ENCODE measurements at places on chromosomes 2 and 18.
A peak's percentile ranks its signal among the peaks of the same experiment; 100 is the strongest.

DNA sequence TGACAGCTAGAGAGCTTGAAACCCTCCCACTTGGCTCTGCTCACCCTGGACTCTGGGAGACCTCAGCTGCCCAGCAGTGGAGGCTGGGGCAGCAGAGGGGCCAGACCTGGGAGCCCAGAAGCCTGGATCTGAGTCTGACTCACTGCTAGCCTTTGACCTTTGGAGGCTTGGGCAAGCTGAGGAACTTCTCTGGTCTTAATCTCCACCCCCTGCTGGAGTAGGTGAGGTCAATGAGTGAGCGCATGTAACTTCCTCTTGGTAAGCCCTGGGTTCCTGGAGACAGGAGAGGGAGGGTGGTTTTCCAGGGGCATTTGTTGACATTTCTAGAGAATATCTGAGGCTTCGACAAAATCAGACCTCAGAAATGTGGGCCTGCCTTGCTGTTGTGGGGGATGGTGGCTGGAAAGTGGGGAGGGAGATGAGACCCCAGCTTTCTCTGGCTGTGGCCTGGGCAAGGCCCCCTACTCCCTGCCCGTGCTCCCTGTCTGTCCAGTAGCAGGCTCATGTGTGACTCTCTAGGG is 73.0 kb upstream of the YWHAQ start:
- DNase-seq, result peak; percentile 94

GRCh38 chr2:72673279-72673678 is 152.6 kb downstream of the EXOC6B start:
- no peak for DNase-seq

- no peak for DNase-seq
These were observed 29.8 kb upstream of the LMAN1 start for GRCh38 chr18:59388817-59389216.

- DNase-seq, result no peak
These were observed 157.7 kb downstream of the COL4A4 start for GRCh38 chr2:227006189-227006897.

DNA sequence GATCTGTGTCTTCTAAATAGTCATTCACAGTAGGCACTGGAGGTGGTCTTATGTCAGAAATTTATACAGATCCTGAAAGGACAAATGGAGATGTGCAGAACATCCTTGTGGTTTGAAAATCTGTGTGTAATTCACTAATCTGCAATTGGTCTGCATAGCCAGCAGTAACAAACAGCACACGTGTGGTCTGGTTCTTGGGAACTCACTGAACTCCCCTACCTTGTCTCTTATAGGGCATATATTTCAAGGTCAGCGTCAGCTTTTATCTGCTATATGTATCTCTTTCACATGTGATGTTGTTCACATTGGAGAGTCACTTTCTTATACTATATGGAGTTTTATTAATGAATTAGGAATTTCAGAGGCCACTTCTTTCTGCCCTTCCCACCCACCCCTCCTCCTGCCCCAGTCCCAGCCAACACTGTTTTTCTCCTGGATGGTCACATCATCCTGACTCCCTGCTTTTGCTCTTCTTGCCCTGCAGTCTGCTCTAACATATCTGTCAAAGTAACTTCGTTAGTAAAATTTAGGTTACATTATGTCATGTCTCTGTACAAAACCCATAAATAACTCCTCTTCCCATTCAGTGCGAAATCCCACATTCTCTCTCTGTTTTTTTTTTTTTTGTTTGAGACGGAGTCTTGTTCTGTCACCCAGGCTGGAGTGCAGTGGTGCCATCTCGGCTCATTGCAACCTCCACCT is 35.4 kb upstream of the CABYR start:
- no peak for DNase-seq

DNA sequence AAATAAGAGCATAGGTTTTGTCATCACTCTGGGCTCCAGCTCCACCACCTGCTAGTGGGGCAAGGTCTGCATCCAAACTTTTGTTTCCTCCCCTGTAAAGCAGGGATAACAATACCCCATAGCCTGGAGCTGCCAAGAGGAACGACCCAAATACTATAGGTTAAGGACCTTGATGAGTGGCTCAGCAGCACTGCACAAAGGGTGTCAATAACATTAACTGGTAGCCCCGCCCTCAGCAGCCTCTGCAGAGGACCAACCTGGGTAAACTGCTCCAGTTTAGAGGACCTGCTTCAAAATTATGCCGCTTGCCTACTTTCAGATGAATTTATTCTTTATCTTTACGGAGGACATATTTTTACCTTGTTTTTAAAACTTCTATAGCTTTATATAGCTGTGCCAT is 65.8 kb upstream of the RIOK3 start:
- no peak for DNase-seq

DNA sequence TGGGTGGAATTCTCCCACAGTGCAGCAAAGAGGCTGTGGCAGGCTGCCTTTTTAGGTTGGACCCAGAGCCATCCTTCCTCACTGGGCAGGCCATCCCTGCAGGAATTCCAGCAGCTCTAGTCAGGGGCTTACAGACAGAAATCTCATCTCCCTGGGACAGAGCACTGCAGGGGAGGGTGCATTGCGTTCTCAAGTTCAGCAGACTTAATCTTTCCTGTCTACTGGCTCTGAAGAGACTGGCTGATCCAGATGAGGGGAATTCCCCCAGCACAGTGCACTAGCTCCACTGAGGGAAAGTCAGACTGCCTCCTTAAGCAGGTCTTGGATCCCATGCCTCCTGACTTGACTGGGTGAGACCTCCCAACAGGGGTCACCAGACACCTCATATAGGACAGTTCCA is 899.7 kb upstream of the VRK2 start:
- no peak for DNase-seq

GRCh38 chr2:40653829-40654228 is 201.9 kb upstream of the SLC8A1 start:
- DNase-seq, result no peak

GRCh38 chr2:240303896-240304745 is 131.3 kb upstream of the GPC1 start:
- DNase-seq, result no peak

- no peak for DNase-seq
These were observed 32.0 kb upstream of the CDK5R2 start for GRCh38 chr2:218927422-218927821.

DNA sequence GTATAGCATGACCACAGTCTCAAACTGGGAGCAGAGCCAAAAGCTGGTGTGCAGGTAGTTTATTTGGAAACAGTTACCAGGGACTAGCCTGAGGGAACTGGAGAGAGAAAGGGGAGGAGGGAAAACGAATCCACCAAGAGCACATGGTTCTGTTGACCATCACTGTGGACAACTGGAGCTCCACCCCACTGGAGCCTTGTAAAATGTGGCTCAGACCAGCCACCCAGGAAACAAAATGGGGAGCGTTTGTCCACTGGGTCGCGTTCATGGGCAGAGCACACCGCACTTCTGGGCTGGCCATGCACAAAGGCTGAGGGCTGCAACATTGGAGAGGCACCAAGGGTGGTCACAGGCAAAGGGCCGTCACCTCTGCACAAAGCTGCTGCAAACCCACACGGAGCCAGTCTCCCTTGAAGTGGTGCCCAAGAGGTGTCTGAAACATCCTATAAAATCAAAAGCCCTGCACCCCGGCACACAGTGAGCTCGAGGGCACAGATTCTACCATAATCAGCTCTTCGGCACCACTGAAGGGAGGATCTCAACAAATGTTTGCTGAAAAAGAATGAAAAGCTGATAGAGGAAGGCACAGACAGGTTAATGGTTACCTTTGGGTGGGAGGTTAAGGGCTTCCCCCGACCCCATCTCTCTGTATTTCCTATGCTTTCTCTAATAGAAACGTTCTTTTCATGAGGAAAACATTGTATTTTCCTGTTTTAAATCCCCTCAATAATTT is 192.9 kb downstream of the INHBB start:
- no peak for DNase-seq

GRCh38 chr18:11872479-11873136 is 21.4 kb downstream of the CHMP1B start:
- peak; percentile 68 for DNase-seq

GRCh38 chr2:47003641-47004427 is 88.2 kb upstream of the MCFD2 start:
- peak; percentile 15 for DNase-seq

DNA sequence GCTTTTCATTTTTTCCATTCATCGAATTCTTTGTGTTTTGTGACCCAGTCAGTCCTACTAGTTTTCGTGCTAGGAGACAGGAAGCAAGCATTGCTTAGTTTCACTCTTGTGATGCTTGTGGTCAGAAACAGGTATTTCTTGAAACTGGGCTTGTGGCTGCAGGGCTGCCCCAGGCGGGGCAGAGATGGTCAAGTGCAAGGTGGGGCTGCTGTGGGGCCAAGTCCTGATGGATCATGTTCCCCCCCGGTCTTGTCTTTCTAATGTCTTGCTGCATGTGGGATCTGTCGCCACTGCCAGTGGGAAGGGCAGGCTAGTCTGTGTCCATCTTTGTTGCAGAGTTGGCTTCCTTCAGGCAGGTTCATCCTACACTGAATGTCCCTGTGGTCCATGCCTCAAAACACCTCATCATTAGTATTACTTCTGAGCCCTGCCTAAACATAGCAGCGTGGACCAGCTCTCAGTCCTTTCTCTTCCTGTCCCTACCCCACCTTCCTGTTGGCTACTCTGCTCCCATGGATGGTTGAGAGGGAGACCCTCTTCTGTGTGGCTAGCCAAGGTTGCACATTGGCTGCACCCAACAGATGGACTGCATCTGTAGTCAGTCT is 38.7 kb downstream of the INPP4A start:
- DNase-seq, result no peak

DNA sequence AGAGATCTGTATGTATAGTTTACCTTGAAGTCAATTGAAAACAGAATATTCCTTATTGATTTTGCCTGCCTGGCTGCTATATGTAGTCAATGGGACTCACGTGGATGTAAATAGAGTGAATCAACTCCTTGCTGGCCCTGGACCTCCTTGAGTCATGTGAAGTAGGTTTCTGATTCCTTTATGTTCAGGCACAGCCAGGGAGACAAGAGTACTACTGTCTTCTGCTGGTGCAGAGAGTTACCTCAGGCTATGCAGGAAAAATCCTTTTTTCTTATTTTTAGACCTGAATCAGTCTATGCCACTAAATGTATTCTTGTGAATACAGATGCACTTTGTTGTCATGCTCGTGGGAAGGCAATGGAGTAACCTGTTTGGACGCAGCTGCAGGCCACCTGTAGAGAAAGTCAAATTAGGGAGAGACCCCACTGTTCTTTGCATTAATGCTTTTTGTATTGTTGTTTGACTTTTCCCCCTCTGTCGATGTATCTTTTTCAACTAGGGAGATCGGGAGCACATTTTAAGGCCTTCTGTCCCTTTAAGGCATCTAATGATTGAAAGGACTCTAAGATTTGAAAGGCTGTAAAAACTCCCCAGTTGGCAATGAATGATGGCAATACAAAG is 473.9 kb downstream of the ARHGAP15 start:
- no peak for DNase-seq

GRCh38 chr2:102335871-102336366 is 19.7 kb upstream of the IL18R1 start:
- no peak for DNase-seq

GRCh38 chr2:30664761-30665358 is 142.4 kb downstream of the CAPN13 start:
- DNase-seq, result peak; percentile 97

DNA sequence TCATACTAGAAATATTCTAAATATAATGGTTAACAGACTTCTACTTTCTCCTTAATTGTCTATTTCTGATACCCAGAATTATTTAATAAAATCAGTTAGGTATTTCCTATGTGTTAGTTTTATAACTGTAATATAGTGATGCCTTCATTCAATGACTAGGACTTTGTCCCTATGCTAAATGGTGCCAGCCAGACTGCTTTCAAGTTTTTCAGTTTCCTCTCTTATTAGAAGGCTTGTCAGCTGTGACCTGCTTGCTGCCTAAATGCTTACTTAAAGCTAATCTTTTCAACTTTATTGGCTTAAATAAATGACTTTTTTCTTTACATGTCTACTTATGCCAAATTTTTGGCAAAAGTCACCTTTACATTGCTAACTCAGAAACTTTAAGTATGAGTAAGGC is 30.7 kb downstream of the BAZ2B start:
- DNase-seq, result no peak

GRCh38 chr18:75212751-75213090 is 2.1 kb downstream of the TSHZ1 start:
- no peak for DNase-seq

- DNase-seq, result peak; percentile 21
These were observed 747.4 kb upstream of the SLC8A1 start for GRCh38 chr2:41199334-41199733.

DNA sequence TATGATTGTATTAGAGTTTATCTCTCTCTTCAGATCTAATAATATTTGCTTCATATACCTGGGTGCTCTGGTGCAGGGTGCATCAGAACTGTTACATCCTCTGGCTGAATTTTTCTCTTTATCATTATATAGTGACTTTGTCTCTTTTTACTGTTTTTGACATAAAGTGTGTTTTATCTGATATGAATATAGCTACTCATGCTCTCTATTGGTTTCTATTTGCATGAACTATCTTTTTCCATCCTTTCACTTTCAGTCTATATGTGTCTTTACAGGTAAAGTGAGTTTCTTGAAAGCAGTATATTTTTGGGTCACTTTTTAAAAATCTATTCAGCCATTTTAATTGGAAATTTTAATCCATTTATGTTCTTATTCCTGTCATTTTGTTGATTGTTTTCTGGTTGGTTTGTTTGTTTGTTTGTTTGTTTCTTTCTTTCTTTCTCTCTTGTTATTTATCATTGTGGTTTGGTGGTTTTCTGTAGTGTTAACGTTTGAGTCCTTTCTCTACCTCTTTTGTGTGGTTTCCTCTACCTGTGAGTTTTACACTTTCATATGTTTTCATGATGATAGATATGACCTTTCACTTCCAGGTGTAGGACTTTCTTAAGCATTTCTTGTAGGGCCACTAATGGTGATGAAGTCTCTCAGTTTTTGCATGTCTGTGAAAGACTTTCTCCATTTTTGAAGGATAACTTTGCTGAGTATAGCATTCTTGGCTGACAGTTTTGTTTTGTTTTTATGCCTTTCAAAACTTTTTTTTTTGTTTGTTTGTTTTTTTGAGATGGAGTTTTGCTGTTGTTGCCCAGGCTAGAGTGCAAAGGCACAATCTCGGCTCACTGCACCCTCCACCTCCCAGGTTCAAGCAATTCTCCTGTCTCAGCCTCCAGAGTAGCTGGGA is 54.9 kb downstream of the CCNT2 start:
- no peak for DNase-seq

DNA sequence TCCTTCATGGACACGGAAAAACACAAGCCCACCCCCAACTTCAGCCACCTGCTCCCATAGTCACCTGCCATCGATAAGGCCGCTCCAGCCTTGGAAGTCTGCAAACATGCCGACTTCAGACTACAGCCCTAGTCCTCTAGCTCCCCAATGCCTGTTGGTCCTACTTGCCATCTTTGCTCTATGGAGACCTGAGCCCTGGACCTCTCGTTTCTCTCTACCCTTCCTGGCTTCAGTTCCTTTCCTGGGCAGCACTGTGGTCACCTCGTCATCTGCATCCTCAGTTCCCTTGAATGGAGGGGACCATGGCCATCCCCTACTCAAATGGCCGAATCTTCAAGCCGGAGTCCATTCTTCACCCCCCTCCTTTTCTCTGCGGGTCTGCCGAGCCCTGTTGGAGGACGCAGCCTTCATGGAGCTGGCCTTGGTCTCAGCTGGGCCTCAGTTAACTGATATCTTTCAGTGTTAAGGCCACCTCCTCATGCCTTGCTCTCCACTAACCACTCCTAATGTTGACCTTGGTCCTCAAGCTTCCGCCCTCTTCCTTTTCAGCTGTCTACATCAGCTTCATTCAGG is 47.7 kb upstream of the GBX2 start:
- DNase-seq, result no peak

GRCh38 chr2:152638056-152638455 is 79.2 kb downstream of the PRPF40A start:
- no peak for DNase-seq

GRCh38 chr2:35973132-35973736 is 382.3 kb upstream of the CRIM1 start:
- DNase-seq, result no peak

- DNase-seq, result no peak
These were observed 273.6 kb downstream of the HRH4 start for GRCh38 chr18:24734058-24734457.
